ENCODE measurements at places on chromosomes 2 and 18.

GRCh38 chr18:52875725-52876124 lies 535.7 kb downstream of the DCC start:
- H3K36me3 ChIP-seq: no peaks in the 10 kb centered on the region
- no peaks in the 10 kb centered on the region for H3K4me1 ChIP-seq
- H3K27ac ChIP-seq: no peak overlapping the region
- no peak overlapping the region for H3K4me3 ChIP-seq
- H3K27me3 ChIP-seq: no peaks in the 10 kb centered on the region
- DNase-seq: no peak

DNA sequence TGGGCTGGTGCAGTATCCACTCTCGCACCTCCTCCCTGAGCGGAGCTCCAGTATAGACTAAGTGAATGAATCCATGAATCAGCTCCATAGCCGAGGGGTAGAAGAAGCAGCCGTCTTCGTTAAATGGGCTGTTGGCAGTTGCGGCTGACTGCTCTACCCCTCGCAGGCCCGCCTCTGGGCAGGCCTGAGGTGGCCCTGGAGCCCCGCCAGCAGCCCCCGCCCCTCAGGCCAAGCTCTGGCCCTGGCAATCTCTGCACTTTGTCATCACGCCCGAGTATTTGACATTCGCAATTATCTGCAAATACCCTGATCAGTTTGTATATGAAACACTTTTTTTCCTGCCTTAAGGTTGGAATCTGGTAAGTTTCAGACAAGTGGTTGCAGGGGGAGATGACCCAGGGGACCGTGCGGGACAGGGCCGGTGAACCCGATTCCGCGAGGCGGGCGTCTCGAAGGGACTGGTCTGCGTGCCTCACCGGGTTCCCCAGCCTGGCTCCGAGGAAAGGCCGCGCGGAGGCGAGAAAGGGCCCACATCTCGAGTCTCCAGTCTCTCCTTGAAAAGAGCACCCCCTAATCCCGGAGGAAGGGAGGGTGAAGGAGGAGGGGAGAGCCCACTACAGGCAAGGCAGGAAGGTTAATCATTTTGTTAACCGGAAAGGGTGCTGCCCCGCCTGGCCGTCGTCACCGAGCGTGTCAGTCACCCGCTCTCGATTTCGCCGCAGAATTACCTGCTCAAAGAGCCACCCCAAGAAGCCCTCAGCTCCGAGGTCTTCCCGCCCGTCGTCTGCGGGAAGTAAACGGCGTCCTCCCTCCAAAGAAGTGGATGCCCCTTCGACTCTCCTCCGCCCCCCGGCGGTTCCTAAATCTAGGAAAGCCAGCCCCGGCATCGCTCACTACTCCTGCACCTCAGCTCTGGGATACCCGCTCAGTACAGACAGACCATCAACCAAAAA lies 11.1 kb upstream of the SATB2 start:
- peak overlapping the region; percentile 13 for H3K4me3 ChIP-seq
- H3K27ac ChIP-seq: peak overlapping the region; percentile 34
- DNase-seq: peak; percentile 42
- peaks cover 6% of the 10 kb centered on the region for H3K4me1 ChIP-seq
- peaks cover 85% of the 10 kb centered on the region for H3K27me3 ChIP-seq

GRCh38 chr2:74028741-74029140 lies 44.0 kb downstream of the TET3 start:
- H3K36me3 ChIP-seq: peaks cover 9% of the 10 kb centered on the region
- H3K27ac ChIP-seq: no peak overlapping the region
- no peaks in the 10 kb centered on the region for H3K27me3 ChIP-seq
- H3K4me3 ChIP-seq: no peak overlapping the region

DNA sequence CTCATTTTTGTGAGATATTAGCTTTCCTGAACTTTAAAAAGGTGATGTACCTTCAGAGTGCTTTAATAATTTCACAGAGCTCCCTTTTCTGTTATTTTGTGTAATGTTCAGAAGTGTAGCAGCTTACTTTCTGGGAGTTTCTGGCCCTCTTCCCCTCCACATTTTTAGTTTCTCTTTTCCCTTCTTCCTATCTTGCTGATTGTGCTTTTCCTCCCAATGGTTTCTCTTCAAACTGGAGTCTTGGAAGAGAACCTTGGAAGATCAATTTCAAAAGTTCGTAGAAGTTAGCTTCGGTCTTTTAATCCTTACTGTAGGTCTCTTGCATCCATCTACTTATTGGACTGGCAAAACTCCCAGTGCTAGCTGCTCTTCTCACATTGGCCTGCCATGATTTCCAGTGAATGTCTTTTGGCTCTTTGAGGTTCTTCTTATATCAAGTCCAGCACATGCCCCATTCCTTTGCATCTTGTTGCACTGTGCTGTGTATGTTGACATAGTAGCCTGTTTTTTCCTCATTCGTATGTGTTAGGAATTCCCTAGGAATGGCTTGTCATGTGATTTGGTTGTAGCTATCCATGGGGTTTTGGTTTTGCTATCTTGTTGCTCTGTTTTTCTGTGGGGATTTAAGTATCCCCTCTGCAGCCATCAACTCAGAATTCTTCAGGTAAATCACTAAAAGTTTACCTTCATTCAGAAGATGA lies 7.8 kb downstream of the CCNT2 start:
- H3K27me3 ChIP-seq: no peaks in the 10 kb centered on the region
- H3K4me3 ChIP-seq: no peak overlapping the region
- H3K36me3 ChIP-seq: peaks cover 33% of the 10 kb centered on the region
- no peak for DNase-seq
- H3K4me1 ChIP-seq: peaks cover 41% of the 10 kb centered on the region

DNA sequence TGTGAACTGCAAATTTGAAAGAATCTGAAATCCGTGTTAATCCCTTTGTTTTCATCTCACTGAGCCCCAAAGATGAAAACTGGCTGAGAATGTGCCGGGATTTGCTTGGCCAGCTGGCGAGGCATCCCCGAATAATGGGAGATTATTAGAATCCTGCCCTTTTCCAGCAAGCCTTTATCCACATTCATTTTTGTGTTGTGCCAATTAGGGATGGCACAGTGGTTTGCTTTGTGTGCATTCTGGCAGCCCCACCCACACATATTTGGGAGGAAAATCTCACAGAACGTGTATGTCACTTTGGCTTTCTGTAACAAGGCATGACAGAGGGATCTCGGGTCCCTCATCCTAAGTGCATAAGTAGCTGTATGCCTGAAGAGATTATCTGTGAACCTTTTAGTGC lies 405.8 kb upstream of the FAM98A start:
- no peaks in the 10 kb centered on the region for H3K4me1 ChIP-seq
- H3K36me3 ChIP-seq: no peaks in the 10 kb centered on the region

Data from activated naive CD8-positive, alpha-beta T cell treated with anti-CD3 and anti-CD28 coated beads, Interleukin-2, amount 10 ng/mL, durations not matched to agents 7 days and 5 days (primary cell).